ENCODE measurements at places on chromosomes 6 and 20. TPM values are rescaled to one million over a fixed set of nuclear protein-coding genes. Genes with fewer than 3 reads are reported as not detected.

TXLNB gene
- total RNA-seq, result not detected

GRCh38 chr6:37547564-37548061 is 47.9 kb upstream of the CCDC167 start:
- no peak for DNase-seq

GRCh38 chr20:48384147-48384818 is 443.5 kb downstream of the PREX1 start:
- DNase-seq, result no peak

- DNase-seq, result no peak
These were observed 1.2 kb downstream of the TRDN start for GRCh38 chr6:123635567-123635966.

DNA sequence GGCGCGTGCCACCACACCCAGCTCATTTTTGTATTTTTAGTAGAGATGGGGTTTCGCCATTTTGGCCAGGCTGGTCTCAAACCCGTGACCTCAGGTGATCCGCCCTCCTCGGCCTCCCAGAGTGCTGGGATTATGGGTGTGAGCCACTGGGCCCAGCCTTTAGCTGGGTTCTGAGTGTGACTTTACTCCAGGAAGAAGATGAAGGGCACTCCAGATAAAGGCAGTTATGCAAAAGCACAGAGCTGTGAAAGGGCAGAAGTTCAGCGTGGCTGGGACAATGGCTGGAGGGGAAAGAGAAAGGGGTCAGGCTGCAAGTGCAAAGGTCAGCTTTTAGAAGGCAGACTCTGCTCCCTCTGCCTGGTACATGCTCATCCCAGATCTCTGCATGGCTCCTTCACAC is 39.7 kb downstream of the MAP3K5 start:
- no peak for DNase-seq

ESR1 gene
- not detected for total RNA-seq
